NCI-H460 (cell line): ENCODE measurements at places on chromosomes 4 and X. TPM values are rescaled to one million over a fixed set of nuclear protein-coding genes. Genes with fewer than 3 reads are reported as not detected.

The DMRTC1 gene
- not detected in 2 replicates for total RNA-seq

The MAP9 gene
- 13.0 and 13.8 TPM in 2 replicates for total RNA-seq

The NIPAL1 gene
- total RNA-seq = 2.0 and 3.0 TPM in 2 replicates

The PRAF2 gene
- 8.1 and 11.1 TPM in 2 replicates for total RNA-seq

The LAMTOR3 gene
- total RNA-seq = 42.3 and 44.7 TPM in 2 replicates

The ZNF711 gene
- total RNA-seq = 15.8 and 17.9 TPM in 2 replicates

The ZNF630 gene
- 1.6 and 2.4 TPM in 2 replicates for total RNA-seq

The GUCY1A1 gene
- total RNA-seq = 0.55 and 0.92 TPM in 2 replicates
